ENCODE measurements at places on chromosomes 3 and 15.

- no peak for DNase-seq
Observed at GRCh38 chr15:99437315-99438223, 128.2 kb upstream of the MEF2A start.

DNA sequence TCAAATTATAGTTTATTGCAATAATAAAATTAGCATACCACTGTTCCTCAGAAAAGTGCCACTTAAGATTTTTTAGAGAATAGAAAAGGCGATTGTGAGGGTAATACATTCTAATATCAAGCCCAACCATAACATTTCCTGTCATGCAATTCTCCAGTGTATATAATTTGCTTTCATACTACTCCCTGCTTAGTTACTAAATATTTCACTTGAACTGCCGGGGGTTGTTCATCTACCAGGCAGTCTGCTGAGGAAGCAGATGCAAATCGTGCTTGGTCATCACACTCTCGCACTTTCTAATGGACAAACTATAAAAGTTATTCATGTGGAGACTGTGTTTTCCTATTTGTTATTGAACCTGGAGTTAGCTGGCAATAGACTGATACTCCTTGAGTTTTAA lies 645.6 kb upstream of the CBLB start:
- DNase-seq, result no peak

GRCh38 chr3:141148770-141149169 lies 82.9 kb upstream of the PXYLP1 start:
- DNase-seq, result no peak

GRCh38 chr15:100348578-100348977 lies 6.8 kb upstream of the ADAMTS17 start:
- DNase-seq, result no peak

DNA sequence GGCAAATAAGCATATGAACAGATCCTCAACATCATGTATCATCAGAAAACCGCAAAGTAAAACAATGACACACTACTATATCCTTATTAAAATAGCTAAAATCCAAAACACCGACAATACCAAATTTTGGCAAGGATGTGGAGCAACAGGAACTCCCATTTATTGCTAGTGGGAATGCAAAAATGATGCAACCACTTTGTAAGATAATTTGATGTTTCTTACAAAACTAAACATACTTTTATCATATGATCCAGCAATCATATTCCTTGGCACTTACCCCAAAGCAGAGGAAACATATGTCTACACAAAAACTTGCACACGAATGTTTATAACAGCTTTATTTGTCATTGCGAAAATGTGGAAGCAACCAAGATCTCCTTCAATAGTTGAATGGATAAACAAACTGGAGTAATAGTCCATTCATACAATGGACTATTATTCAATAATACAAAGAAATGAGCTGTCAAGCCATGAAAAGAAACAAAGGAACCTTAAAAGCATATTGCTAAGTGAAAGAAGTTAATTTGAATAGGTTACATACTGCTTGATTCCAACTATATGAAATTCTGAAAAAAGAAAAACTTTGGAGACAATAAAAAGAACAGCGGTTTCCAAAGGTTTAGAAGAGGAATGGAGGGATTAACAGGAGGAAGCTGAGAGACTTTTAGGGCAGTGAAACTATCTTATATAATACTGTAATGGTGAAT lies 172.0 kb downstream of the VPS13C start:
- DNase-seq, result no peak

DNA sequence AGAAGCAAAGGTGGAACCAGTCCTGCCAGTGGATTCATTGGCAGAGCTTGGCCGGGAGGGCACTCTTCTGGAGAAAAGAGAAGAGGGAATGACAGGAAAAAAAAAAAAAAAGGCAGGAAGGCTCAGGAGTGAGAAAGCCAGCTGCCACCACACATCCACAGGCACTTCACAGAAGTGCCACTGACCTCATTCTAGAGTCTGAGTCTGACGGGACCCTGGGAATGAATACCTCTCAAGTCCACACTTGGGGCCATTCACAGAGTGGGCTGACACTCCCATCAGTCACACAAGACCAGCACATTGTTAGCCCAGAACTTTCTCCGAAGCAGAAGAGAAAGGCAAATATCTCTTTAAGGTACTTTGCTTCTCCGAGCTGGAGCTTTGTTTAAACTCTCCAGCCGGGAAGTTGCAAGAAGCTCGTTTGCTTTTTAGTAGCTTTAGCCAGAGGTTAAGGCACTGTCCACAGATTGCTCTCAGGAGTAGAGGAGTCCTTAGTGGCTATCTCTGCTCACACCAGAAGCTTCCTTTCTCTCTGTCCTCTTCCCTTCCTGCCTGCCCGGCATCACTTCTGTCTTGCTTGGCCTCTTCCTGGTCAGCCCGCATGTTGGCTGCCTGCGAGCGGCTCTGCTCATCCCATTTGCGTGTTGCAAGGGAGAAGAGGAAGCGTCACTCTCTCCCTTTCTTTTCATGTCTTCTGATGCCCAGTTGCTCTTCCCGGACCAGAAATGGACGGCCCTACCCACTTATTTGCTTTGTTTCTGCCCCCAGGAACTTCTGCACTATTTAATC lies 53.8 kb downstream of the CMTM6 start:
- DNase-seq, result no peak

DNA sequence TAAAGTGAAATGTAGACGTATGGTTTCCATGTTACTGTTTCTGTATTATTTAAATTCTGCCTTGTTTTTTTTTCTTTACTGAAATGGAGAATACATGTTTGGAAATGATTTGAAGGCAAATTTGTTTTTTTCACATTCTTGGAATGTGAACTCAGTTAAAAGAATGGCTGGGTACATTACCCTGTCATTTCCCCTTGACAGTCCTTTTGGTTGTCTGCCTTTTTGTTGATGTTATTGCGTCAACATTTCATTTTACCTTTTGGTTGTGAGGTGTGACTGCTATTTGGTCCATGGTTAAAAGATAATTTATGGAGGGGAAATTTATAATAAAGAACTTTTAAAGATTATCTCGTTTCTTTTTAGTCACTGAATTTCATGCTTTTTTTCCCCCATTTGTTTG lies 3.2 kb upstream of the GPR171 start:
- no peak for DNase-seq

- DNase-seq, result no peak
Observed at GRCh38 chr3:175047786-175048185, 188.7 kb downstream of the NAALADL2 start.

- DNase-seq, result no peak
Observed at GRCh38 chr3:172688588-172688987, 22.3 kb downstream of the NCEH1 start.

- no peak for DNase-seq
Observed at GRCh38 chr15:37818152-37818677, 116.2 kb upstream of the TMCO5A start.

DNA sequence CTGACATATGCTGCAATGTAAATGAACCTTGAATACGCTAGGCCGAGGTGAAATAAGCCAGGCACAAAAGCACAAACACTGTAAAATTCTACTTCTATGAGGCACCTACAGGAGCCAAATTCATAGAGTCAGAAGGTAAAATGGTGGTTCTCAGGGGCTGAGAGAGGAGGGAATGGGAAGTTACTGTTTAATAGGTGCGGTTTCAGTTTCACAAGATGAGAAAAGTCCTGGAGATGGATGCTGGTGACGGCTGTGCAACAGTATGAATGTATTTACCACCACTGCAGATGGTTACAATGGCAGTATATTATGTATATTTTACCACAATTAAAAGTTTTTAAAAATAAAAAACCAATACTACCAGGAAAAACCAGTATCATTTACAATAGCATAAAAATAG lies 4.0 kb downstream of the TNK2 start:
- DNase-seq, result no peak

- no peak for DNase-seq
Observed at GRCh38 chr3:150850191-150850590, 55.0 kb downstream of the MINDY4B start.

DNA sequence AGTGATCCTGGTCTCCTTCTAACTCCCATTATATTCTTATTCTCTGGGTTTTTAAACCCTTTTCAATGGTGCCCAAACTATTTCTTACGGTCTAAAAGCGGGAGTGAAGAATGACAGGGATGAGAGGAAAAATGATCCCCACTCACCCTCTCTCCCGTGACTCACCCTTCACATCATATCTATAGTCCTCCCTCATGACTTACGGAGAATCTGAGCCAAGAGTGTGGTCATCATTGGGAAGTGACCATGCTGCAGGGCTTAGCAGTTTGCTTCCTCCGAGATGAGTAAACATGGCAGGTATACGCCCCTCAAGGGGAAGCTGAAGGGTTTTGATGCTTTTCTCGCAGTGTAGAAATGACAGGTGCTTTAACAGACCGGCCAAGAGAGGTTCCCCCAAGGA lies 274.0 kb downstream of the RYR3 start:
- DNase-seq, result no peak

DNA sequence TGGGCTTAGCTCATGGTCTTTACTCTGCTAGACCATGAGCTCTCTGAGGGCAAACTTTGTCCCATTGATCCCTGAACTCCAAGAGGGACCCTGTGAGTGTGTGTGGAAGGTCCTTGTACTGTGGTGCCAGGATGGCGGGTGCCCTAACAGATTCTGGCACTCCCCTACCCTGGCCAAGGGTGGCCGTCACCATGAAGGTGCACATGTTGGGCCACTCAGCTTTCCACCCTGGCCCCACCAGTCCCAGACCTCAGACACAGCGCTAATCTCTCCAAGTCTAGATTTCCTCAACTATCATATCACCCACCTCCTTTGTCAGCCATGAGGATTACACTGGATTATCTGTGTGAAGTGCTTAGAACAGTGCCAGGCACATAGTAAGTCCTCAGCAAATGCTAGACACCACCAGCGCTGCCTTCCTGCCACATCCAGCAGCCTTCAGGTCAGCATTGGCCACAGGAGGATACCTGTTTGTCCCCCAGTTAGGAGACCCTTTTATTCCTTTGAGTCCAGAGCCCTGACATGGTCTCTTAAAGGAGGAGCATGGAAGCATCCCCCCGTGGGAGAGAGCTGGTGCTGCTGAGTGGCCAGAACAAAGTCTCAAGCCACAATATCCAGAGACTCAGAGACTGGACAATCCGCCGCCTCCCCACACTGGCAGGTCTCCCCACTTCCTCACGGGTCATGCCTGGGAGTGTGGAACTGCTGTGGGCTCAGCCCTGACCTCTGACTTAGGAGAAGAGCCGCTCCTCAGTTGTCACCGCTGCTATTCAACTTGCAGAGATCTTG lies 44.5 kb upstream of the SLCO2A1 start:
- DNase-seq, result no peak

GRCh38 chr3:69499899-69500421 lies 114.1 kb upstream of the FRMD4B start:
- no peak for DNase-seq

- no peak for DNase-seq
Observed at GRCh38 chr3:61979638-61980037, 393.7 kb downstream of the FEZF2 start.

DNA sequence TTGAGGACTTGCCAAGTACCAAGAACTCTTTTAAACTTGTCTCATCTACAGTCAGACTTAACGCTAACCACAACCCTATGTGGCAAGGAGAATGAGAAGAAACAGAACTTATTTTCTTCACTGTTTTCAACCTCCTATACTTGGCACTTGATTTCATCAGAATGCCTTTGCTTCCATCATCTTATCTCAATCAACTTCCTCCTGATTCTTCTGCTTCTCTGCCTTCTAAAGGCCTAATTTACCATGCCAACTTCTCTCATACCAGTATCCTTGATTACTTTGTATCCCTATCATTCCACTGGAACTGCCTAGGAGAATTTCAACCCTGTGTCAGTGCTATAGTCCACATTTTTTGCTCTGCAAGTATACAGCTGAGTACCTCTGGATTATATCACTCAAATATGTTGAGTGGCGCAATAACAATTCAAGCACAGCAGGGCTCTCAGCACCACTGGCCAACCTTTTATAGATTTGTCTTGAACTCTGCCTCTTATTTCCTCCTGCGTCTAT lies 413.6 kb downstream of the ROBO1 start:
- no peak for DNase-seq

DNA sequence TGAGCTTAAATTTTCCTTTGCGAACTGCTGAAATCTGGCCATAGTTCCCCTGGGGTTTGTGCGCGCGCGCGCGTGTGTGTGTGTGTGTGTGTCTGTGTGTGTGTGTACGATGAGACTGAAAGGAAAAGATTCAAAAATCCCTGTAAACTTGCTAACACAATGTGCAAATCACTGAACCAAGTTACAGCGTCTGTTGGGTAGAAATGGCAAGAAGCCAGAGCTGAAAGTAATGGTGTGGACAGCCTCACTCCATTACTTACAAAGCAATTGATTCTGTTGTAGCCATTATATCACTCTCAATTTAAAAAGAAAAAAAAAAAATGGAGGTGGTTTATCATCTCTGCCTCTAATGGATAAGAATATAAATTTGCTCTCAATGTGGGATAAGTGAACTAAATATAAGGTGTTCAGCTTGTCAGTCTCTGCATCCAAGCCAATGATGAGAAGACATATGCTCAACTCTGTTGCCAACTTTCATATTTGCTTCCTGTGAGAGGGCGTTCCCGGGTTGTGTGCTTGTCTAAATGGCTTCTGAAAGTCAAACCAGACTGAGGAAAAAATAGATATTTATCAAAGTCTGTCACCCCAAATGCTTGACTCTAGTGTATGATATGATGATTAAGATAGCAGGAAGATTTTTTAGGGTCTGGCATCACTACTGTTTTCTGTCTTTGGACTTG lies 422.2 kb downstream of the ZNF385D start:
- DNase-seq, result no peak

GRCh38 chr15:71508081-71508682 lies 302.2 kb upstream of the NR2E3 start:
- DNase-seq, result no peak

- DNase-seq, result no peak
Observed at GRCh38 chr3:49027634-49028033, 1.6 kb downstream of the IMPDH2 start.

DNA sequence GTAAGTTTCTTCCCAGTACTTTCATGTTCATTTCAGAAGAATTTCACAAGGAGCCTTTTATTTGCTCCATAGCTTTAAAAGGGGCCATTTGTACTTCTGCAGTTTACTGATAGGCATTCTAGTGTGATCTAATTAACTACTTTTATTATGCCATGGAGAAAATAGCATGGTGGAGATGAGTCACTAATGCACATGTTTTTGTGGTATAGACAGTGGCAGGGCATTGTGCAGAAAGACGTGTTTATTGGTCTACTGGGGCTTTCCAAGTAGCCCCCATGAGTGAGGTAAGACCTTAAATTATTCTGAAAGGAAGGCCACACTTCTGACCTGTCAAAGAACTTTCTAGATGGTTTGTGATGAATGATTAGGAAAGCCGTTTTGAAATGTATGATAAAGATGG lies 810.0 kb upstream of the NR2F2 start:
- no peak for DNase-seq

GRCh38 chr3:155110996-155111901 lies 31.1 kb downstream of the MME start:
- no peak for DNase-seq

All from D721Med (cell line).